ENCODE measurements at places on chromosomes 16 and 17.

DNA sequence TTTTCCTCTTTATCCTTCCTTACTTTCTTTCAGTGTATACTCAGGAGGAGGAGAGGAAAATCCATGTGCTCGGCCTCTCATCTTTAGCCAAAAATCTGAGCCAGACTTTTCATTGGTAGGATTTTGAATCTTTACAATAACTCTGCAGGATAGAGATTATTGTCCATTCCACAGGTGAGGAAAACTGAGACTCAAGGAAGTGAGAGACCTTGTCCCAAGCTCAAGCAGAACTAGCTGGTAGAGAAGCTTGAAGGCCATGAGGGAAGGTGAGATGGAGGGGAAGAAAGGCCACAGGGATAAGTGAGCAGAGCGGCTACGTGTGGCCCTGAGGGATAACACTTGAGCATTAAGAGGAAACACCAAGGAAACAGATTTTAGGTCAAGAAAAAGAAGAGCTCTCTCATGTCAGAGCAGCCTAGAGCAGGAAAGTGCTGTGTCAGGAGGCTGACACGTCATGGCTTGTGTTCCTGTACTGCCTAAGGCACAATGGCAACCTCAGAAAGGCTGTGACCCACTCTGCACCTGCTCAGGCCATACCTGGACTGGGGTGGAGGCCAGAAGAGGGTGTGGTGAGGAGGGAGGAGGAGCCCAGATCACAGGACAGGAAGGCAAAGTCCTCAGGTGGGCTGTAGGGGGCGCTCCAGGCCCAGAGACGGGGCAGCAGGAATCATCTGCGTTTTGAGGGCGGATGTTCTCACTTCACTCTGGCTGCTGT, 11.9 kb downstream of the MT4 start:
- peak; percentile 39 for DNase-seq

DNA sequence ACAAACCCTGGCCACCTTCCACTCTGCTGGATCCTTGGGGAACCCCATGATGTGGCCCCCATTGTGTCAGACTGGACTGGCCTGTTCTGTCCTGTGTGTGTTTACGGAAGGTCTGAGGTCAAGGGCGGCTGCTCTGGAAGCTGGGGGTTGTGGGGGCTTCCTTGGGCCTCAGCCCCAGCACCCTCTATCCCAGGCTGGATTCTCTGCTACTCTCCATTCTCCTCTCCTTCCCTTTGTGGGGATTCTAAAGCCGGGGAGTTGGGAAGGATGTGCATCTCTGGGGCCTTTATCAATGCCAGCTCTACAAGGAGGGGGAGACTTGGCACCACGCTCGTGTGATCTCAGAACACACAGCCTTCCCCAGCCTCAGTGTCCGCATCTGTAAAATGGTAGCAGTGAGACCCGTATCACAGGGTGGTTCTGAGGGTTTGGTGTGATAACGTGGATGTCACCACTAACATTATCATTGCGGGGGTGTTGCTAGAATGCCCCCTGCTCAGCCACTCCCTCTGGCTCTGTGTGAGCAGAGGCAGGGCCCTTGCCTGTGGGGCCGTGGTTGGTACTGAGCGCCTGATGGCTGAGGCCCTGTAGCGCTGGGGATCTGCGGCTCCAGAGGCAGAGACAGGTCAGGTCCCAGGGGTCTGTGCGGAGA, 18.1 kb downstream of the ADGRG1 start:
- DNase-seq, result no peak

- no peak for DNase-seq
Measured at GRCh38 chr17:73278465-73279453, 17.1 kb upstream of the CPSF4L start.

DNA sequence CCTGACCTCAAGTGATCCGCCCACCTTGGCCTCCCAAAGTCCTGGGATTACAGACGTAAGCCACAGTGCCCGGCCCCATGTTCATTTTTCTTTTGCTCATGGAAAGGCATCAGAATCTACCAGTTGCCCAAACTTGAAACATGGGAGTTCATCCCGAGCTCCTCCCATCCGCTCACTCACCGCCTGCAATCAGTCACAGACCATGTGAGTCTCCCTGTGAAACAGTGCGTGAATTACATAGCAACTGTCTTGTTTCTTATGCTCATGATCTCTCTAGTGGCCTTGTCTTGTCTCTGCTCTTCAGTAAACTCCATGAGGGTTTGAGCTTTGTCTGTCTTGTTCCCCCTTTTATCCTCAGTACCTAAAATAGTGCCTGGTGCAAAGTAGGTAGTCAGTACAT, 52.1 kb upstream of the TNRC6A start:
- DNase-seq, result no peak

GRCh38 chr16:60170196-60170595, 1436.1 kb upstream of the GOT2 start:
- no peak for DNase-seq
